ENCODE measurements at places on chromosomes 1 and 21.

DNA sequence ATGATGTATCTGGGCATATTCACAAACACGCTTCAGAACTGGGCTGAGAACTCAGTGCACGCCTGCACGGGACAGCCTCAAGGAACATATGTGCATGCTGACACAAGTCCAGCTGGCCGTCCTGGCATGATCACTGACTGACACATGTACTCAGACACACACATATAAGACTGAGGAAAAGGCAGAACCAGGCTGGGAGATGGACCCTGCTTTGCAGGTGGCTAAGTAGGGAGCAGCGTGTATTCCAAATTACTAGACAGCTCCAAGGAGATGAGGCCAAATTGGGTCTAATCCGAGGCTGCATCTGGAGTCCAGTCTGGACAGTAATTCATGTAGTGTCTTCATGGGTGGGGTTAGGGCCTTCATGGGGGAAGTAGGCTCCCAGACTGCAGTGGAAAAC is 41.4 kb upstream of the GJB5 start:
- DNase-seq = no peak

DNA sequence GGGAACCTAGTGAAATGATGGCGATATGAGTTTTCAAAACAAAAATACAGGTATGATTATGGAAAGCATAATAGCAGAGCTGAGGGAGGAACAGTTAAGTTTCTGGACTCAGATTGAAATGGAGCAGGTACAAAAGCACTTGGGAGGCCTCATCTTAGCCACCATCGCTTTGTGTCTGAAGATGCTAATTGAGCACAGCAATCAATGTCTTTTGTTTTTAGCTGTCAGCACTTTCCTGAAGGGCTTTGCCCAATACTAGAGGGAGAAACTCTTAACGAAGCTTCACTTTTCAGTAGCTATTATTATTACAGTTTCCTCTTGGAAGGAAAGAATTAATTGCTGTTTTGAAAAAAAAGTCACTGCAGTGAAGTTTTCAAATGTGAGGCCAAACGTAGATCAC is 348.7 kb downstream of the RWDD3 start:
- DNase-seq = no peak

DNA sequence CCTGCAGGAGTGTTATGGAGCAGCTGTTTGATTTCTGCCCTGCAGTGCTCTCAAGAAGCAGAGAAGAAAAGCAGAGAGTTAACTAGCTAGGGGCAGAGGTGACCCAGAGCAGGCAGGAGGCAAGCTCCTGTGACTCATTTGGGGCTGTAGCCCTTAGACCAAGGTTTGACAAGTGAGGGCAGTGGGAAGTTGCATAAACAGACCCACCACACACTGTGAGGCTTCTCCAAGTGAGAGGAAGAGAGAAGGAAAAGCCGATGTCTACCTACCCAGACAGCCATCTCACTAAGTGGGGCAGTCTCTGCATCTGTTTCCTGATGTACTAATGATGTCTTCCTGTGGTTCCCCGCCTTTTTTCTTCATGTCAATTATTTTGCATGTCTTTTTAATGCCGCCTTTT is 159.9 kb upstream of the NR5A2 start:
- no peak for DNase-seq

- DNase-seq = no peak
These were observed 4.4 kb upstream of the PYCR2 start for GRCh38 chr1:225928186-225929175.

DNA sequence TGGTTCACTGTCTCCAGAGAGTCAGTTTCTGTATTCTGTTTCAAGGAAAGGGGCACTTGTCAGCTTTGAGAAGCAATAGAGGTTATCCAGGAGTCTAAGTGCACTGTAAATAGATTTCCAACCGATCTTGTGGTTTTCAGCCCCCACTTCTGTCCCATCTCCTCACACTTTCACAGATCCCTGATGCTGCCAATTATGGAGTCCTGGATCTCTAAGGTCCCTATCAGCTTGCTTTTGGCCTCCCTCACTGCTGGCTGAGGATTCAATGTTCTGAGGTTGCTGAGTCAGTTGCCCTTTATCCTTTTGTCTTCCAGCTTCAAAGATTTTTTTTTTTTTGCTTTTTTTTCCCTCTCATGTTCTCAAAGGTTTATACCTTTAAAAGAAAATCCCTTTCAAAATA is 98.4 kb downstream of the DIRAS3 start:
- no peak for DNase-seq

Measured in stimulated activated CD4-positive, alpha-beta T cell treated with anti-CD3 and anti-CD28 coated beads, TNF-alpha, amount 100 ng/mL, for 1 hour (primary cell).